Cerebellum (tissue), 4 donors: ENCODE measurements at places on chromosomes 2 and 18.

GRCh38 chr2:183179156-183179555, 54.9 kb downstream of the NUP35 start:
- DNase-seq, result no peak

GRCh38 chr2:217790195-217790594, 212.6 kb downstream of the TNS1 start:
- DNase-seq, result no peak

DNA sequence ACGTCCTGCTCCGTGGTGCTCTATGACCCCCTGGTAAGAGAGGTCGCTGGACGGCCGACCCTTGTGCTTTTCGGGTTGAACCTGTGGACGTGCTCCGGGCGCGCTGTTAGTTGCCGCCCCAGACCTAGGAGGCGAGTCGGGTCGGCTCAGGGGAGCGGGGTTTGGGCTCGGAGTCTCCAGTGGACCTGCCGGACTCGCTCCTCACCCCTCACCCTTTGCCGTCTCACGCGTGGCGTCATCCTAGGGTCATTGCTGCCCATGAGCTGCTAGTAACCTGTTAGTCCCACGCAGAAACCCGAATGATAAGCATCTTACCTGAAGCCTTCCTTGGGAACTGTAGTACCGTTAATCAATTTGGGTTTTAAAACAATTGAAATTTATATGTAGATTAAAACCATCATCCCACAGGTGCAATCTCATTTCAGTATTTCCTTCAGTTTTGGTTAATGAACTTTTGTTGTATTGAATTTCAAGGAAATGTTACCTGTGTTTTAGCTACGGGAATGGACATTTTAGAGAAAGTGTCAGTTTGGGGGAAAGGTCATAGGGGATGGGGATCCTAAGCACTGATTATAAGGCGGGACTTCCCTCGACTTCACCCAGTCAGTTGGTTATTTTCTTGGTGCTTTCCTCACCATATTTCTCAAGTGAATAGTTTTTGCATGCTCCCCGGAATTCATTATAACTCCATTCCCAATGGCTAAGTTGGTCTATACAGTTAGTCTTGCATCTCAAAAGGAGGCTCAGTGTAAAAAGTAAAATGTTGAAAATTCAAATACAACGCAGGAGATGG, 536 bp downstream of the ELP2 start:
- DNase-seq, result no peak

GRCh38 chr2:239222312-239222660, 178.5 kb downstream of the HDAC4 start:
- no peak for DNase-seq

DNA sequence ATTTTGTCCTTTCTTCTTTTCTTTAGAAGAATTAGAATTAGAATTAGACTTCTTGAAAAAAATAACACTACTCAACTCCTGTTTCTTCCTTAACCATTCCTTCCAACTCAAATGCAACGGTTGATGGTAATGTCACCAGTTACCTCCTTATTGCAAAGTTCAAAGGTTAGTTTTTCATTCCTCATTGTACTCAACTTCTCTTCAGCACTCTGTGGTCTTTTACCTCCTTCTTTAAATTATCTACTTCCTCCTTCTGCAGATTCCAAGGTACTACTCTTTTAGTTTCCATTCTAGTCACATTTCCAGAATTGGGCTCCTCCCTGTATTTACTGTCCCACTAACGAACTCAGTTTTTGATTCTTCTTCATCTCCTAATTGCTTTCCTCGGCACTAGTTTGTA, 700.7 kb downstream of the SATB2 start:
- no peak for DNase-seq

DNA sequence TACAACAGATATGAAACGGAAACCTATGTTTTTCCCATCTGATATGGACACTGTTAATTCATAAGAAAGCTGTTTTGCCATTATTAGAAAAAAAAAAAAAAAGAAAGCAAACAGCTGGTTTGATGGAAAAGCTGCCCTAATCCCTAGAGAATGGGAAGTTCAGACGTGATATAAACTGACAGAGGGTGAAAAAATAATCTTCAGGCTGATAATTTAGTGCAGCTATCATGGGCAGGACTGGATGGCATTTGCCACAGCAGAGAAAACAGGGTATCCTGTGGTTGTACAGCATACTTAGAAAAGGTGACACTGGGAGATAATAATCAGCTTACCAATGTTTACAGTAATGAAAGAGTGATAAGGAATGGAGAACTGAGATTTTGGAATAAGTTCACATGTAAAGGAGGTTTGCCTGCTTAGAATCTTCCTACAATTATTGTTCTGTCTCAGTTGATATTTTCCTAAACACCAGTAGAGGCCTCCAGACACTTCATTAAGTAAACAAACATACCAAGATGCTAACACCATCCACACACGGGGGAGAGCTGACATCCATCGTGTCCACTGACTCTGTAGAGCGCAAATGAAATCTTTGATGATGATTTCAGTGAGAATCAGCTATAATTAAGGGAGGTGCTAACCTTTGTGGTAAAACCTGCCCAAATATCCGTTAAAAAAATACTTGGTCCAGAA, 211.6 kb upstream of the MMADHC start:
- peak; percentile 33 for DNase-seq

- no peak for DNase-seq
Measured at GRCh38 chr2:191637182-191638078, 40.5 kb upstream of the NABP1 start.

DNA sequence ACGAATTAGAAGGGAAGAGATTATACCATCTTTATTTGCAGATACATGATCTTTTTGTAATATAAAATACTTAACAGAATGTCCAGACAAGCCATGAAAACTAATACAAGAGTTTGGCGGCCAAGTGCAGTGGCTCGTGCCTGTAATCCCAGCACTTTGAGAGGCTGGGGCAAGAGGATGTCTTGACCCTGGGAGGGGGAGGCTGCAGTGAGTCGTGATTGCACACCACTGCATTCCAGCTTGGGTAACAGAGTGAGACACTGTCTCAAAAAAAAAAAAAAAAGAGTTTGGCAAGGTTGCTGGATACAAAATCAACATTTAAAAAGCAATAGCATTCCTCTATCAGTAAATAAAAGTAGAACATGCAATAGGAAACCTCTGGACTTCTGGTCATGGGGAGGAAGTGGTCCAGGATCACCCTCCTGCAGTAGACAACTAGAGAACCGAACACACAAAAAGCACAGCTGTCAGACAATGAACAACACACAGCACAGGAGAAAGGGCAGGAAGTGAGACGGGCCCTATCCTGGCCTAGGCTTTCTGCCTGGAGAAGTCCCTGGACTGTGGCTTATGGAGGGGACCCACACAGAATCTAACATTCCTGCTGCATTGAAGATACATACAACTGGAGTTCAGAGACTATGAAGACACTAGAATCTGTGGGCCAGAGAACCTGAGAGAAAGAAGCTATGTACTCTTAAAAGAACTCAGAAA, 118.9 kb upstream of the ARL4C start:
- no peak for DNase-seq

- no peak for DNase-seq
Measured at GRCh38 chr18:59142274-59142673, 2.6 kb downstream of the SEC11C start.

GRCh38 chr2:43030551-43031307, 195.7 kb downstream of the ZFP36L2 start:
- no peak for DNase-seq

DNA sequence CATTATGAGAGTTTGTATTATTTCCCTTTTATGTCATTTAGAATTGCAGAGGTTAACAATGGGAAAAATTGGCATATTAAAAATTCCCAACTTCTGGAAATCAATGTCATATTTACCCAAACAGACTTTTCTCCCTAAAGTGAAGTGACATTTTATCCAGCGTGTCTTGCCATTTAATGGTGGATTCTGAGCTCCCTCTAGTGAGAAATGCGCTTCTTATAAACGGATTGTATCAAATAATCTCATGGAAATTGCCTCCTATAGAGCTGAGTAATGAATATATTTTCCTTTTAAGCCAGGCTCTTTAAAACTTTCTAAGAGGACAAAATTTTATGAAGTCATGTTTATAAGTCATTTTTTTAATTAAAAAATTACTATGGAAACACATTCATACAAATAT, 5.7 kb upstream of the GCFC2 start:
- peak; percentile 15 for DNase-seq

- no peak for DNase-seq
Measured at GRCh38 chr2:126788113-126788512, 110.6 kb upstream of the TEX51 start.

GRCh38 chr18:45664824-45665763, 49.8 kb downstream of the SLC14A2 start:
- peak; percentile 57 for DNase-seq

GRCh38 chr2:171894612-171894947, 536 bp upstream of the SLC25A12 start:
- peak; percentile 13 for DNase-seq

DNA sequence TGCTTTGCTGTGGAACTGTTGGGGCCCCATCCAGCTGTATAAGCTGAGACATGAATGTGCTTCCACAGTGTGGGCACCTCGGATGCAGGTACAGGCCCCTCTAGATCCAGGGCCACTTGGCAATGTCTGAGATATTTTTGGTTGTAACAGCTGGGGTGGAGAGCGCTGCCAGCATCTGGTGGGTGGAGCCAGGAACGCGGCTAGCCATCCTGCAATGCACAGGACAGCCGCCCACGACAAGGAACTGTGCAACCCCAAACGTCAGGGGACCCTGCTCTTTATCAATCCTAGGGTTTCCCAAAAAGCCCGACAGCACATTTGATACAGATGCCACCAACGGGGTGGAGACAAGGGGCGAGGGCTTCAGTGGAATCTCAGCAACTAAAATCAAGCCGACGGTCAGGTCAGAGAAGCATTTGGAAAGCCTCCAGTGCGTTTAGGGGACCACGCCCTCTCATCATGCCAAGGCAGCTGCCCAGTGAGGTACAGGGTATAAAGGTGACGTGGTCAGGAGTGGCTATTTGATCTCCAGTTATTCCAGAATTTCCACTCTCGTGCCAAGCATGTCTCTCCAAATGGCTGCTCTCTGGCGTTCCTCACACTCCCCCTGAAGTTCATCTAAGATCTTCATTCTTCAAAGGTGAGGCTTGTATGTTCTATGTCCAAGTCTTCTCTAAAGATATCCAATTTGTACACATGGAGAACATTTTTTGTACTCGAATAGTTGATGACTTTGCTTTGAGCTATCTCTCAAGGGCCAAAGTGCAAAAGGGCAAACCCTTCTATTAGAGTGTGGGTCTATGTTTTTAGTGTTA, 55.7 kb downstream of the LRRFIP1 start:
- no peak for DNase-seq

- no peak for DNase-seq
Measured at GRCh38 chr2:216911886-216912285, 52.0 kb upstream of the TNP1 start.

DNA sequence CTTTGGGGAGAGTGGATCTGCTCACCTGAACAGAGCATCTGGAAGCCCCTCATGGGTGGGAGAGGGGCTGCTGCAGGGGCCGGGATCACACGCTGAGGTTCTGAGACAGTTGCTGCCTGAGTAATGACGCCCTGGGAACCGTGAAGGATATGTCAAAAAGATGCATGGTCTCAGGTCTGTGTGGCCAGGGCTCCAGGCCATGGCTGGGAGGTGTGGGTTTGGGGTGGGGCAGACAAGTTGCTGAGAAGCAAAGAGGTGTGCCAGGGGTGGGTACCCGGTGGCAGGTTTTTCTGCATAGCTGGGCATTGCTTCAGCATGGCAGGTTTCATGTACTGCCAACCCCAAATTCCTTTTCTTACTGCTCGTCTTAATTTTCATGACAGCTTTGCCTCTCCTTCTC, 133.5 kb downstream of the RPIA start:
- no peak for DNase-seq
